T-helper 22 cell (primary cell): ENCODE measurements at places on chromosomes 4 and X.

DNA sequence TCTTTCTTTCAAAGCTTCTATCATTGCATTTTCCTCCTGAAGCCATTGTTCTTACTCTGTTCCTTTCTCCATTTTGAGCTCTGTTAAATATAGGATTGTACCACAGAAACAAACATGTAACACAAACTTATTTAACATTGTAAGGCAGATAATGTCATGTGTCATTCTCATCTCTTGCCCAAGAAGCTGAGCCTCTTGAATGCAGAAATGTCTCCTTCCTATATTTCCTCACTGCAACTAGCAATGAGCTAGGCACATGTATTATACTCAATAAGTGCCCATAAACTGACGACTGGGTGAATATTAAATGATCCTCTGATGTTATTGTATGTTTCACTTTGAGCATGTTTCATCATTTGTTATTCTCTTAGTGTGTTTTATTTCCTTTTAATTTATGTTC is 56.7 kb upstream of the SLC7A11 start:
- no peak for DNase-seq

DNA sequence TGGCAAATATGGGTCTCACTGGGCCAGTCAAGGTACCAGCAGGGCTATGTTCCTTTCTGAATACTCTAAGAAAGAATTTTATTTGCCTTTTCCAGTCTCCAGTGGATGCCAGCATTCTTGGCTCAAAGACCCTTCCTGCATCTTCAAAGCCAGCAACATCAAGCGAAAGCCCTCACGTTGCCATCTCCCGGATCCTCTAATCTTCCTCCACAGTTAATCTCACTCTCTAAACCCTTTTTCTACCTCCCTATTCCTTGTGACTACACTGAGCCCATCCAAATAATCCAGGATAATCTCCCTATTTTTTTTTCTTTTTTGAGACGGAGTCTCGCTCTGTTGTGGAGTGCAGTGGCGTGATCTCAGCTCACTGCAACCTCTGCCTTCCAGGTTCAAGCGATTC is 23.4 kb downstream of the RFC1 start:
- no peak for DNase-seq

GRCh38 chr4:123823244-123823643 is 426.6 kb downstream of the SPRY1 start:
- no peak for DNase-seq

- DNase-seq: no peak
Measured at GRCh38 chr4:20046931-20047677, 204.6 kb upstream of the SLIT2 start.

- no peak for DNase-seq
Measured at GRCh38 chr4:112884406-112884805, 165.0 kb upstream of the ANK2 start.

- DNase-seq: no peak
Measured at GRCh38 chr4:1462009-1462767, 55.9 kb upstream of the NKX1-1 start.

DNA sequence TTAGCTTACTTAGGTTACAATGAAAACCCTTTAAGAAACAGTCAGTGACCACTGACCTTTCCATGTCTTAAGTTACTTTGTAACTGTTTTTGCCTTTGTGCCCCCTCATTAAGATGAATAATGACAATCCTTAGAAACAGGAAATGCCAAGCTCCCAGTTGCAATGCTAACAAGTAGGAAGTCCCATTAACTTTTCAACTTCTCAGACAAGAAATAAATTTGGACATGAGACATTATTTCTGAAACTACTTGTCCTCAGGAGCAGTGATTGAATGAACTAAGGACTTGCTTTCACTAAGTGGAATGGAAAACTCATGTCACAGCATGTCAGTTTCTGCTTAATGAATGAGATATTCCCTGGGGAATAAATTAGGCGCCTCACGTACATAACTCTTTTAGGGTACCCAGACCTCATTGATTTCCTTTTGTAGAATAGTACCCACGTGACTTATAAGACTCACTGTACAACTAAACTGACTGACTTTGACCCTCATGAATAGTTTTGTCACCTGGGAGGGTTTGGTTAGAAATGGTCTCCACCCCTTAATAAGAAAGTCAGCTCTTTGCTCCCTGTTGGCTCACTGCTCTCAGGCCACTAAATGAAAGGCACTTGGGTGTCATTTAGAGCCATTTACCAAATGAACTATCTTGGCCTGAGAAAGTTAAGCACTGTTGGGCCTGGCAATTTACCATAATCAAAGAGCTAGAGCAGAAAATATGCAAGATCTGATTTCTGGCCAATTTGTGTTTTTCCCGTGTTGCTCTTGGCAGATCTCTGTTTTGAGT is 383.9 kb downstream of the RPA4 start:
- DNase-seq: no peak
